Activated effector memory CD4-positive, alpha-beta T cell treated with Interleukin-2 at 50 U/mL for 16 hours (primary cell): ENCODE measurements at places on chromosomes 1 and 21.

- DNase-seq: no peak
Observed at GRCh38 chr1:205716371-205717132, 33.4 kb downstream of the NUCKS1 start.

- no peak for DNase-seq
Observed at GRCh38 chr1:55825461-55825860, 610.3 kb upstream of the USP24 start.

DNA sequence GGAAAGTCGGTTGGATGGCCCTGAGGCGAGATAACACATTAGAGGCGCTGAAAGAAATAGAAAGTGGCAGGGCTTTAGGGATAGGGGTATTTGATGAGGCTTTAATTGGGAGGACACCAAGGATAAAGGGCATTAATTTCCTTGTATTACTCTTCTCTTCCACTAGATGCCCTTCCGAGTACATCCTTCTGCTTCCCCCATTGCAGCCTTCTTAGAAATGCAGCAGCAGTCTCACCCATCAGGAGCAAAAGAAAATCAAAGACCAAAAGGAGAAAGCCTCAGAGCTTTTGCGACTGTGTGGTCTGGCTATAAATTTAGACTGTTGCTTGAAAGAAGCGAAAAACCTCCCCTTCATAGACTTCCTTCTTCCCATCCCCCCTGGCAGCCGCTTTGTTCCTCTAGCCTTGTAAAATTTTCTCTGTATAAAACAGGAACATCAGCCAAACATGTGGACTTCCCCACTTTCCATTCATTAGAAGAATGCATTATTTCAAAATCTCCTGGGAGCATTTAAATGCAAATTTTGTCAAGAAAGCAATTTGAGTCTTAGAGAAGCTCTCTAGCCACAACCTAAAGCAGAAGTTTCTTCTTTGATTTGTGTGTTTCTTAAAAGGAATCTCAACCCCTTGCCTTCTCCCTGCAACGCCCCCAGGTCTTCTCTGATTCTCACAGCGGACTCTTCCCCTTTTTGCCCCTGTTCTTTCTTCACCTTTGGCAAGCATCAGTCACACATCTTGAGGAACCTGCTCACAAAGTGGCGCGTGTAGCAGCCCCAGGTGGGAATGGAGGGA lies 76.6 kb downstream of the NDUFS5 start:
- DNase-seq: no peak

DNA sequence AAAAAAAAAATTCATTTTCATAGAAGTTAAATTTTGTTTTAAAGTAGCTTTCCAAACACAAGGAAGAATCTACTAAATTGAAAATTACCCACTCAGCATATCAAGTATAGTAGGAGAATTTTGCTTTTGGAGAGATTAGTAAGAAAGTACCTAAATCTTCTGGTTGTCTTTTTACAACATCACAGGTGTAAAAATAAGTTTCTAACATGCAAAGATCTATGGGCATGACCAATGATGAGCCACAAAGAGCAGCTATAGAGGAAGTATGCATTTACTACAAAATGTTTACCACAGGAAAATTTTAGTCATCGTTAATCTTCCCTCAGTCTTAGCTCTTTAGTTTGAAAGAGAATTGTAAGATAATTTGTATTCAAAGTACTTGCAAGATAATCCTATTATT lies 28.1 kb downstream of the ANGPTL3 start:
- no peak for DNase-seq

GRCh38 chr1:225771661-225772322 lies 5.8 kb upstream of the SRP9 start:
- no peak for DNase-seq

DNA sequence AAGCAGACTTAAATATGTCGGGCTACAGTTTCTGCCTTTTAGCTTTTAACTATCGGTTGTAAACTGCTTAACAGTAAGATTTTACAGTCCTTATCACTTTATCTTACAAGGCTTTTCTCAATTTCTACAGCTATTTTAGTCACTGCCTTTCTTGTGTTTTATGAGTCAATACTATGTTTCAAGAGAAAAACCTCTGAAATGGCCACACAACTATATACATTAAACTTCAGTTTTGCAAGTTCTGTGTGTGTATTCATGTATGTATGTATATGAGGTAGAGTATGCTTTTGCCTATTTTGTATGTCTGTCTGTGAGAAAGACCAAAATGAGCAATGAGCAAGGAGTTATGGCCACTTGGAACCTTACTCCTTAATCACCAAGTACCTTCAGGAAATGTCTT lies 169.8 kb downstream of the SYT2 start:
- no peak for DNase-seq

DNA sequence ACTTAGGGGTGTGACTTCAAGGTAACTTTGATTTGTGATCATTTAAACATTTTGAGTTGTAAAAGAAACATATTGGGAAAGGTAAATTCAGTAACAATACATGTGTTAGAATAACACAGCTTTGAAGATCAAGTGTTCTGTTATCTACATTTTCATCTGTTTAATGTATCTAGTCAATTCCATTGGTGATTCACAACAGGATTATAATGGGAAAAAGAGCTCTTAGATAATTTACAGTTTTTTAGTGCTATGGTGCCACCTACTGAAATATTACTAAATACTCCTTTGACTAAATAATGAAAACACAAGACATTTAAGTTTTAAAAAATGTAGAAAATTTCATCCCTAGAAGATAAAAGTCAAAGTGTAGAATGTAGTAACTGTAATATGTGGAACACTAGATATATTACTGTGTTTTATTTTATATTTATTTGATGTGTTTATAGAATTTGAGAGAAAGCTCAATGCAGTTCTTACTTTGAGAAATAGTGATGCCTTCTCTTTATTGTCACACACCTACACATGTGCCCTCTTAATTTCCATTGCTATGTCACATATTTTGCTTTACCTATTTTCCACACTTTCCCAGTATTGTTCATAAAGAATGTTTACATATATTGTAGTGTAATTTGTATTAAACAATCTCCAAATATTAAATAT lies 47.4 kb downstream of the PTPRC start:
- no peak for DNase-seq

GRCh38 chr1:60936591-60937342 lies 145.6 kb upstream of the NFIA start:
- no peak for DNase-seq

GRCh38 chr1:22452481-22452957 lies 868 bp downstream of the ZBTB40 start:
- no peak for DNase-seq

DNA sequence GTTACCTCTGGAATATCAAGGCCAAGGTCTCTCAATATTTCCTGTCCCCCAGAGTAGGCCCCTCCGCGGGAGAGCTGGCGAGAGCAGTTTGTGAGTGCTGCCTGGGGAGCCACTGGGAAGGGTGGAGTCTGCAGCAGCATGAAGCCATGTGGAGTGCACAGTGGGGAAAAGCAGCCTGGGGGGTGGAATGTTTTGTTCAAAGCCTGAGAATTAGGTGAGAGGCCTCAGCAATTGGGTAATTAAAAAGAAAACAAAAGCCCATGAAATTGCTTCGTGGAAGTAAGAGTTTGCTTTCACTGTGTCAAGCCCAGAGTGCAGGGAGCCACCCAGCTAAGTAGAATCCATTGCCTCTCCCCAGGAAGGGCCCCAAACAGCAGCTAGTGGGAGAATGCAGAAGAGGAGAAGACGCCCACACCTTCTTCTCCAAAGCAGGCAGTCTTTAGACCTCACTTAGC lies 30.2 kb upstream of the DISC1 start:
- DNase-seq: no peak

DNA sequence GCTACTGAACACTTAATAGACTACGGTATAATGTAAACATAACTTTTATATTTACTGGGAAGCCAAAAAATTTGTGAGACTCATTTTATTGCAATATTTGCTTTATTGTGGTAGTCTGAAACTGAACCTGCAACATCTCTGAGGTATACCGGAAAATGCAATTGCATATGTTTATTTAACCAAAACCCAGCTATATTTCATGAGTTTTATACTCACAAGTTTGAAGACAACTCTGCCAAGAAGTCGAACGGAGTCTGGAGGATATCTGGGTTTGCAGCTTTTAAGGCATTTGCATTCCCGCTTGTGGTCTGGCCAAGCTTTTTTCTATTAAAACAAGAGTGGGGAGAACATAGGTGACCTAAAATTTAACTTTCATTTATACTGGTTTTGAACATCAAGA lies 171.9 kb downstream of the SMYD3 start:
- DNase-seq: no peak

DNA sequence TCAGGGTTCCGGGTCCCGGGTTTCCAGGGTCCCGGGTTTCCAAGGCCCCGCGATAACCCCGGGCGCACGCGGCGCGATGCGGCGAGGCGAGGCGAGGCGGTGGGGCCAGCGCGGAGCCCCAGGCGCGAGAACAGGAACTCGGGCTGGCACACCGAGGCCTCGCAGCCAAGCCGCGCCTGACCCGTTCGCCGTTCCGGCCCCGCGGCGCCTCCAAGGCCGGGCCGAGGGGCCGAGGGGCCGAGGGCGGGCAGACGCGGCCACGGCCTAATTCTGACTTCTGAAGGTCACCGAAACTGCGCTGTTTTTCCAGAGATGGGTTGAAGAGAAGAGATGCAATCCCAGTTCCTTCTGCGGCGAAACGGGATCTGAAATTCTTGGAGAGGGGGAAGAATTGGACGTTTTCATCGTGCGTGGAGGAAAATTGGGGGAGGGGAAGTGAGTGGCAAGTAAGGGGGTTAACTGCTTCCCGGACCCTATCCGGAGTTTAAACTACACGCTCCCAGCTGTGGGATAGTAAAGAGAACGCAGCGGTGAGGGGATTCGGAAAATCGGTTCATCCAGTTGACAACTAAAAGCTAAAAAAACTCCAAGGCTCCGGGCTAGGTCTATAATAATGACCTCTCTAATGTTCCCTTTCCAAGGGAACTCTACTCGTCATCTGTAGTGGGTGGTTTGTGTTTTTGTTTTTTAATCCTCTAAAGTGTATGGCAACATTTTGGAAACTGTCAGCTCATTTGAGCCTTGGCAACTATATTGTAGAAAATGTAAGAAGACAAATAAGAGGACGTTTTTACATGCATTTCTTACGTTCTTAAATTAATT lies 8.2 kb downstream of the TBX15 start:
- DNase-seq: no peak

DNA sequence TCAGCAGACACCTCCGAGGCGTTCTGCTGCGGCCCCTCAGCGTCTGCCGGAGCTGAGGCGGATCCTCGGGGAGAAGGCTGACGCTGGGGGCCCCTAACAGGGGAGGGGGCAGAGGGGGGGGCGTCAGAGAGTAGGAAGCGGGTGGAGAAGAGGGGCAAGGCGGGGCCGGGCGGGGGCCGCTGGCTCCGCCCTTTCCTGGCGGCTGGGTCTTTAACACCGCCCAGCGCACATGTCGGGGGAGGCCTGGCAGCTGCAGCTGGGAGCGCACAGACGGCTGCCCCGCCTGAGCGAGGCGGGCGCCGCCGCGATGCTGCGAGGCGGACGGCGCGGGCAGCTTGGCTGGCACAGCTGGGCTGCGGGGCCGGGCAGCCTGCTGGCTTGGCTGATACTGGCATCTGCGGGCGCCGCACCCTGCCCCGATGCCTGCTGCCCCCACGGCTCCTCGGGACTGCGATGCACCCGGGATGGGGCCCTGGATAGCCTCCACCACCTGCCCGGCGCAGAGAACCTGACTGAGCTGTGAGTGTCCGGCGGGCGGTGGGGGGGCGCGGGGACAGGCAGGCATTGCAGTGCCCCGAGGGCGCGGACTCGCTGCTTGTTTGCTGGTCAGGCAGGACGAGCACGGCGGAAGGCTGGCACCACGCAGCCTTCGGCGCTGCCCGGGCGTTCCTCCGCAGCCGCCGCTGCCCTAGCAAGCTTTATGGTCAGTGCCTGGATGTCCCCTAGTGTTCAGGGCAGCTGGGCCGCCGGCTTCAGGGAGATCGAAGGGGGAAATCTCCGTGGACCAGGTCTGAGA lies at the start of gene NTRK1:
NTRK1 (plus strand) TSS at position 238 of the 796 bp plus-strand sequence; CDS start at position 308, 70 bp downstream.
- DNase-seq: peak; percentile 42
